CD4-positive, alpha-beta T cell treated with Interleukin-6 at 100 ng/mL for 8 hours (primary cell): ENCODE measurements at places on chromosomes 12 and 14.
A peak's percentile ranks its signal among the peaks of the same experiment; 100 is the strongest.

- no peak for DNase-seq
These were observed 25.0 kb upstream of the COCH start for GRCh38 chr14:30849354-30849753.

GRCh38 chr14:71466946-71467345 lies 465.3 kb upstream of the RGS6 start:
- DNase-seq: no peak

GRCh38 chr12:2857576-2857975 lies 737 bp upstream of the TEX52 start:
- DNase-seq: no peak

- DNase-seq: no peak
These were observed 35.6 kb downstream of the DUSP6 start for GRCh38 chr12:89316705-89317139.

DNA sequence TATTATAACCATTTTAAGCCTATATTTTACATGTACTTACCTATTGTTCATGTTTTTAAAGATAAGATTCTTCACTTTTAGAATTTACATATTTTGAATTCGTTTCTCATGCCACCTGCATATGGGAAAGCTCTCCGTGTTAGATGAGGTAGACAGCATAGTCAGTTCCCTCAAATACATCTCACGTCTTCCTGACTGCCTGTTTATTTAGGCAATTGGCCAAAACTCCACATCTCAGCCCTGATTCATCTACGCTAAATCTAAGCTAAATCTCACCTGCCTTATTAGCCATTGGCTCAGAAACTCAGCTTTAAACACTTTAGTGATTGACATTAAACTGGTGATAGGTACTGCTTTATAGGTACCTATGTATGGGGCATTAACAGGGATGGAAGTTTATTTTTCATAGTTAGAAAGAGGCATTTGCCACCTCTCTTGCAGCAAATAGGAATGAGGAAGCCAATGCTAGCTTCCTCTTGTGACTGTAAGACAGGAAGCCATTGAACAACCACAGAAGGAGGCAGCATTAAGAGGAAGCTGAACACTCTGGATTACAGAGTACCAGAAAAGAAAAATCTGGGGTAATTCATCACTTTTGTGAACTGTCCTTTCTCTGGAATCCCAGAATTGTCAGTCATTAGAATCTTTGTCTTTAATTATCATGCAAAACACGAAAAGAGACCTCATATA lies 111.9 kb downstream of the LRFN5 start:
- no peak for DNase-seq

DNA sequence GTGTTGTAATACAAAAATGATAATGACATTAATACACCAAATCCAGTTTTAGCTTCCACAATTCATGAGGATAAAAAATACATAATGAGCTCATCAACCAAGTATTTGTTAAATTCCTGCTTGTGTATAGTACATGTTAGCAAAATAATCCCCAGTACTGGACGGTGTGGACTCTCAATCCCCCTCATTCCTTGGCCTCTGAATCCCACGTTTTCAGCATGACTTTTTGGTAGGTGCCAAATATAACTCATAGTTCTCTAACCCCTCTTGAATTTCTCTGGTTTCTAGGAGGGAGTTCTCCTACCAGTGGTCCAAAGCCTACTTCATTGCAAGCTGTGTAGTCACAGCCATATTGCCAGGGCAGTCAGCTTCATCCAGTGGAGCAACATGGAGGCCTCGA lies 41.4 kb upstream of the EPS8 start:
- no peak for DNase-seq

- DNase-seq: peak; percentile 17
These were observed 916.5 kb downstream of the TMEM121 start for GRCh38 chr14:106442857-106443256.

- DNase-seq: no peak
These were observed 26.4 kb upstream of the DICER1 start for GRCh38 chr14:95183532-95184412.

DNA sequence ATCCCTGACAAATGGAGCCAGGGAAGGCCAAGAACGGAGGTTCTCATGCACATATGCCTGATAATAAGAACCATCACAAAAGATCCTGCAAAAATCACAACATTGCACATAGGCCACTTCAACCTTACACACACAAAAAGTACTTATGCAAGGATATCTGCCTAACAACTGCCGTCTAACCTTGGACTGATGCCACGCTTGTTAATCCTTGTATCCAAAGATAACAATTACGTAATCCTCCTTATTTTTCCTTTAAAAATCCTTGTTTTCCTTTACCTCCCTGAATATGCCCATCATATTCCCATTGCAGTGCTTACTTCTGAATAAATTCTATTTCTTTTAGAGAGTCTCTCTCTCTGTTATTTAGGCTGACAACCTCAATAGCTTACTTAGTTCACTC lies 59.5 kb downstream of the TMEM116 start:
- DNase-seq: no peak

DNA sequence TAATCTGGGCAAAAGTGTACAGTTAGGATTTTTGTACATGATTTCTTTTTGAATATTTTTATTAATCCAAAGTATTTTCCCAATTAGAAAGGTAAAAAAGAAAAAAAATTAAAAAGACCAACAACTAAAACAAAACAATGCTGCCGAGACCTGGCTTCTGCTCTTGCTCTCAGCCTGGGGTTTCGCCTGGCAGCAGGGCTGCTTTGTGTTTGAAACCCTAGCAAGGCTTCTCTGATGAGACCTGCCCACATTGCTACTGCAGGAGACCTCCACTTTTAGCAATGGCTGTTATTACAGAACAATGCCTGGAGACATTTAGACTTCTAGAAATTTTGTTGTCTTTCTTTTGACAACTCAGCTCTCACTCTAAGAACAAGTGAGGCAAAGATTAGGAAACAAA lies 1153.0 kb upstream of the TMEM132C start:
- DNase-seq: no peak

GRCh38 chr12:66071549-66071948 lies 59.0 kb downstream of the LLPH start:
- no peak for DNase-seq

- no peak for DNase-seq
These were observed 118.3 kb downstream of the SLC38A6 start for GRCh38 chr14:61099216-61099835.

DNA sequence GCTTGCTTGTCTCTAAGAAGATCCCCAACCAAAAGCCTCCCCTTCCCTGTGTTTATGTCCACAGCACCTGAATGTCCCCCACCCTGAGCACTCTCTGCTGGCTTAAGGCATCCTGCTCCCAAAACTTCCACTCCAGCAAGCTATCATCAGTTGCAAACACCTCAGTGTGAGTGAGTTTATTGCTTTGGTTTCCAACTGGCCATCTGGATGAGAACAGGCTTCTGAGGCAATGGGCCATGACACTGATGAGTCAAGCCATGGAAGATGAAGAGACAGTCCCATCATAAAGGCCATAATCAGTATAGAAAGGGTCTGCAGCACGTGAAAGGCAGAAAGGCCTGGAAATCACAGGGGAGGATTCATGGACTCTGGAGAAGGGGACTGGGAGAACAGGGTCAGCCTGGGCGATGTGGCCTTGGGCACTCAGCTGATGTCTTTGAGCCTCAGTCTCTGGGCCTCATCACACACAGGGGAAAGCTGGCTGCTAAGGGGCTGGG lies 12.8 kb downstream of the CMKLR1 start:
- no peak for DNase-seq

DNA sequence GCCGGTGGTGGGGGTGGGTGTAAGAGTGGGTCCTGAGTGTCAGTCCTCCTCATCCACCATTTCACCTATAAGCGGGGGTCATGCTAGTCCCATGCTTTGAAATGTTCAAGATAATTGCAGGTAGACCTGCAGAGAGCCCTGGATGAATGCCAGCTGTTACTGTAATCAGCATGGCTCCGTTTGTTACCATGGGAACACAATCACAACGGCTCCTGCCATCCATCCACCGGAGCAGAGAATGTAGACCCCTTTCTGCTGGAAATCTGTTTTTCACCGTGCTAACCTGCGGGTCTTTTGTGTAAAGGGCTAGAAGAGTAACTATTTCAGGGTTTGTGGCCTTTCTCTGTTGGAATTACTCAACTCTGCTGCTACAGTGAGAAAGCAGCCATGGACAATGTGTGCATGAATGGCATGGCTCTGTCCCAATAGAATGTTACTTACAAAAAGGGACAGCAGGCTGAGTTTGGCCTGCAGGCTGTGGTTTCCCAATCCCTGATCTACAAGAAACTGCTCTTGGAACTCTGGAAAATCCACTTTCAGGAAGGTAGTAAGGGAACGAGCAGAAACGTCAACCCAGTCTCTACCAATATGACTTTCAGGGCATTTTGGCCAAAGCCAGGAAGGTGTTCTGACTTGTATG lies 36.1 kb downstream of the KCTD10 start:
- no peak for DNase-seq

DNA sequence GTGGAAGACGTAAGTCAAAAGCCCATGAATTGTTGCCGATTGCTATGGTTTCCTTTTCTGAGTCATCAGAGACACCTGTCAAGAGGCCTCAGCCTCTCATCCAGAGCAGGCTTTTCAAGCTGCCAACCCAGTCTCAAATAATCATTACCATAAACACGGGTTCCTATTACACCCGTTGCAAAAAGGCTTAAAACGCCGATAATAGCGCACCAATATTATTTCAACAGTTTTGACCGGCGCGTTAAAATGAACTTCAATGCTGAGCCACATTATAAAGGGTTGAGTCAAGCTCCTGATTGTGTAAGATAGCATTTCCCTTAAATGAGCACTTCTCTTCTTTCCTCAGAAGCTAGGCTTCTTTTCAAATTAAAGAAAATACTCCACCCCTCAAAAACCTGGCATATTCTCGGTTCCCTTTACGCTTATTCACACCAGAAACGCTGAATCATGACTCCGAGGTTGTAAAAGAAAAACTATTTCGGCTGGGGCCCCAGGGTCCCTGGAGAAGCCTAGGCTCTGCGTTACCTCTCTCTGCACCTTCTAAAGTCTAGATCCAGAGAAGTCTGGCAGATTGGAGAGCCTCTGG lies 1.4 kb downstream of the TMTC1 start:
- DNase-seq: no peak

DNA sequence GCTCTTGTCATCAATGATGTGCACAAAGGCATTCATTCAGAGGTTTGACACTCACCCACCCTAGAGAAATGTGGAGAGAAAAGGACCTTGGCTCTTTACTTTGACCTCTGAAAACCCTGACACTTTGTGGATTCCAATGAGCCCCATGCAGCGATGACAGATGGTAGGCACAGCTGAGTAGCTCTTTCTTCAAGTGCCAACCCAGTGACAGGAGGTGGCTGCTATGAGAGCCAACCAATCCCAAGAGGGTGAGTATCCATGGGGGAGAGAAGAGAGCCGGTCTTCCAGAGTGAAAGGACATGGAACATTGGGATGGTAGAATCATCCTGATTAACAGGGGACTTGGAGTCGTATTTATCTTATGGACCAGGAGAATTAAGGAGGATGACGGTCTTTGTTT lies 17.8 kb downstream of the SLC8A3 start:
- no peak for DNase-seq

DNA sequence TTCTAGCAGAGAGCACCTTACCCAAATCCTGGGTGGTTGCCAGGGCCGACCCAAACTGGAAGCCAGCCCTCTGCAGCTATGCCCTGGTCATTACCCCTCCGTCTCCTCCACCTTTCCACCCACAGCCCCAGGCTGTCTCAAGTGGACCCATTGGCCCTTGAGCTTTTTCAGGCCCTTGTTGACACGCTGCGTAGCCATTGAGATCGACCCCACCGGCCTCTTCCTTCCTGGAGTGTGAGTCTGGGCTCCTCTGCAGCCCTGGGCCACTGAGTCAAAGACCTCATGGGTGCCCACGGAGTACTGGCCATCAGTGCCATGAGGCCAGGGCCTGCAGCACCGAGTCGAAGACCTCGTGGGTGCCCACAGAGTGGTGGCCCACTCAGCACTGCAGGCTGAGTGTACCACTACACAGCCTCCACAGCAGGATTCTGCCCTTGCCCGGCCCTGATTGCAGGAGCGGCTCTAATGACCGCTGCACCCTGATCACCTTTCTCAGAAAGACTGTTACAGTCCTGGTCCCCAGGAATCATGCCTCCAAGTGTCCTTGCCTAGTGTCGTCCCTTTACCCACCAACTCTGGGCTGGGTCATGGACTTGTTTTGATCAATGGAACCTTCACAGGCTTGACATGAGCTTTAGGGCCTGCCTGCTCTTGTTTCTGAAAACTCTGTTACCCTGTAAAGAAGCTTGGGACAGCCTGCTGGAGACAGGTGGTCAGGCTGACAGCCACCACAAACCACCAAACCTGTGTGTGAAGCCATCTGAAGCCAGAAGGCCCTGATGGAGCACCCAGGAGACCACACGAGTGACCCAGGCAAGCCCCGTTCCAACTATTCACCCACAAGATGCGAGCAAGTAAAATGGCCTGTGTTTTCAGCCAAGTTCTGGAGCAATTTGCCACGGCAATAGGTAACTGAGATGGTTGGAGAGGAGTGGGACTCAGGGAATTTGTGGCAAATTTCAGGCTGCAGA lies 39.6 kb upstream of the TRAF3 start:
- no peak for DNase-seq

DNA sequence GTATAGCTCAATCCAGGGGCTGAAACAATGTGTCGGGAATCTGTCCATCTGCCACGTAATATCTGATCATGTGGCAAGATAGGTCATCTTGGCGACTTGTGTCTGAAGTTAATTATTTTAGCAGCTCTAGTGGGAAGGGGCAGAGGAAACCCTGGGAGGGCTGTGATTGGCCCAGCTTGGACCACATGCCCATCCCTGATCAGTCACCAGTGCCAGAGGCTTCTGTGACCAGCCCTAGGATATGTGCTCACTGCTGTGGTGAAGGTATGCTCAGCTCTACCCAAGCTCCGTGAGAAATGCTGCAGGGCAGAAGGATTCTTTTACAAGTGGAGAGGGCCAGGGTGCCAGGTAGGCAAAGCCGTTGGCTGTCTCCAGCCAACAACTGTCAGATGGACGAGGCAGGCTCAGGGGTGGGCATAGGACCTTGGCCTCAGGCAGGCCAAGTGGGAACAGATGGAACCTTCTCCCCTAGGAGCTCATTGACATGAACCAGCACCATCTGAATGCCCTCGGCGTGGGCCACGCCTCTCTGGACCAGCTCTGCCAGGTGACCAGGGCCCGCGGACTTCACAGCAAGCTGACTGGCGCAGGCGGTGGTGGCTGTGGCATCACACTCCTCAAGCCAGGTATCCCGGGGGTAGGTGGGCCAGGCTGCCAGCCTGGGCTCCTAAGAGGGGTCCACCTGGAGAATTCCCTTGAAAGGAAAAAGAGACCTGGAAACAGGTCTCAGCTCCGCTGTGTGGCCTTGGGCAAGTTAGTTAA lies 21.1 kb downstream of the MVK start:
- no peak for DNase-seq

GRCh38 chr12:100827901-100828520 lies 33.4 kb downstream of the ANO4 start:
- DNase-seq: no peak

DNA sequence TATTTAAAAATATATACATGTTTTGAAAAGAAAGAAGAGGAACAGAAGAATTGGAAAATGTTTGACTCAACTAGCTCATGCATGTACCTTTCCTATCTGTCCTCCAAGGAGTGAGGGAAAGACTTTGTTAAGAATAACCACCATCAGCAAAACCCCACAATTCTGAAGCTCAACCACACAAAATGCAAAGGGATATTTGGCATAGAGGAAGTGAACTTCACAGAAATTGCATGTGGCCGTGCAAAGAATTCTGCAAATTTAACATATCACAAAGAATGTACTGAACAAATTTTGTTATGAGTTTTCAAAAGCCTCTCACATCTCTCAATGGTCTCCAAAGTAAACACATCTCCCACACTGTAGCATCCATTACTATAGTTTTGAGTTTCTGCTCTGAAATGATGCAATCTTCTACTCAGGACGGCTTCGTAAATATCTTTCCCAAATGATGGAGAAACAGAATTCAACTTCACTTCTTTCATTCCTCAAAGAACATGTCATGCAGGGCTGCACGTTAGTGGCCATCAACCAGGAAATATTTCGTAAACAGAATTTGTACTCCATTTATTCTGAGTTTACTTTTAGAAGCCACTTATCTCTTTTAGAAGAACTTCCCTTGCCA lies 17.6 kb downstream of the DUSP6 start:
- no peak for DNase-seq
